ENCODE measurements at places on chromosomes 4 and X. TPM values are rescaled to one million over a fixed set of nuclear protein-coding genes. Genes with fewer than 3 reads are reported as not detected.

Gene MAGEA3
- not detected for total RNA-seq

Gene TRIML2
- total RNA-seq, result not detected

Gene SH3TC1
- 20.2 TPM for total RNA-seq

Gene CHIC2
- total RNA-seq, result 32.9 TPM

Gene CAPN6
- total RNA-seq, result 463 TPM

Gene SHISA3
- 0.62 TPM for total RNA-seq

Gene FAM47C
- total RNA-seq, result not detected

Gene HSD17B10
- 43.4 TPM for total RNA-seq

Gene JCHAIN
- total RNA-seq, result 1.0 TPM

Gene NUDT10
- total RNA-seq, result 2.7 TPM
